ENCODE measurements at places on chromosomes 5 and 9.

GRCh38 chr9:93679536-93680442 lies 103.4 kb downstream of the PHF2 start:
- DNase-seq: peak; percentile 2

- DNase-seq: no peak
Measured at GRCh38 chr5:127944125-127944524, 139.4 kb upstream of the SLC12A2 start.

- no peak for DNase-seq
Measured at GRCh38 chr9:76378367-76379073, 15.7 kb downstream of the RFK start.

DNA sequence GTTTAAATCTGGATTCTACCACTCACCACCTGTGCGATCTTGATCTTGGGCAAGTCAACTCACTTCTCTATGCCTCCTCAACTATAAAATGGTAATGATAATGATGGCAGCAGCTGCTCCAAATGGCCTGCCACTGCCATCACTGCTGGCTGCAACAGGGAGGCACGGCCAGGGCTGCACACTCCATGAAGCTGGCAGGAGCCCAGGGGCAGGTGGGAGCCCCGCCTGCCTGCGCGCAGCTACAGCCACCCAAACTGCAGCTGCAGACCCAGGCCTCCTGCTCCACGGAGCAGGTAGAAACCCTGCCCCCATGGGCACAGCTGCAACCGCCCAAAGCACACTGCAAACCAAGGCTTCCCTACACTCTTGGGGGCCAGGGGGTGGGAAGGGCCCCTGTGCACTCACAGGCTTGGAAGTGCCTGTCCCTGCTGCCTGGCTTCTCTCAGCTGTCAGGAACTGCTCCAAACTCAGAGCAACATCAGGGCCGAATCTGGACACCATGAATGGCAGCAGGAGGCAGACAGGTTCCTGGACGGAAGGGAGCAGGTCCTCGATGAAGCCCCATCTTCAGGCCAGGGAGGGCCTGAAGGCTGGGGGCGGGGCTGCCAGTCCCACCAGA lies 57.6 kb downstream of the PRELID2 start:
- DNase-seq: no peak

DNA sequence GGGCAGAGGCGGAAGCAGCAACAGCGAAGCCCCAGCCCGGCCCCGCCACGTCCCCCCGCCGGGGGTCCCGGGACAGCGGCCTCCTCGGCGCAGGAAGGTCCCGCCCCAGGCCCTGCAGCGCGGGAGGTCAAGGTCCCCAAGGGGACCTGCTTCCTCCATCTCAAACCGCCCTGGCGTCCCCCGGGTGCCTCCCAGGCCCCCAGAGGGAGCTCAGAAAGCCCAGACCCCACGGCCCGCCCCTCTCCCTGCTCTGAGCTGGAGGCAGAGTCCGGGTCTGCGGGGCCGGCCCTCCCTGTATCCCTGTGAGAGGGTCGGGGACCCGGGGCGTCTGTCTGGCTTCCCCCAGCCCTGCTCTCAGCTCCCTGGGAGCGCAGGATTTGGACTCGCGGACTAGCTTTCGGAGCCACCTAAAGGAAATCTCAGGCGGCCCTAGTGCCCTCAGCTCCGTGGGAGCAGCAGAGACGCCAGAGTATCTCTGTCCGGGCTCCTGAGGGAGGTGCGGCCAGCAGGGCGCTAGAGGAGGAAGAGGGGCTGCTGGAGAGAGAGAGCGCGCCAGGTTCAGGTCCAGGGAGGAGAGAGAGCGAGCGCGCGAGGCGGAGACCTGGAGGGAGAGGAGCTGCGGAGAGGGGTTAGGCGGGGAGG lies 30.7 kb downstream of the EXOC3 start:
- DNase-seq: peak; percentile 29

DNA sequence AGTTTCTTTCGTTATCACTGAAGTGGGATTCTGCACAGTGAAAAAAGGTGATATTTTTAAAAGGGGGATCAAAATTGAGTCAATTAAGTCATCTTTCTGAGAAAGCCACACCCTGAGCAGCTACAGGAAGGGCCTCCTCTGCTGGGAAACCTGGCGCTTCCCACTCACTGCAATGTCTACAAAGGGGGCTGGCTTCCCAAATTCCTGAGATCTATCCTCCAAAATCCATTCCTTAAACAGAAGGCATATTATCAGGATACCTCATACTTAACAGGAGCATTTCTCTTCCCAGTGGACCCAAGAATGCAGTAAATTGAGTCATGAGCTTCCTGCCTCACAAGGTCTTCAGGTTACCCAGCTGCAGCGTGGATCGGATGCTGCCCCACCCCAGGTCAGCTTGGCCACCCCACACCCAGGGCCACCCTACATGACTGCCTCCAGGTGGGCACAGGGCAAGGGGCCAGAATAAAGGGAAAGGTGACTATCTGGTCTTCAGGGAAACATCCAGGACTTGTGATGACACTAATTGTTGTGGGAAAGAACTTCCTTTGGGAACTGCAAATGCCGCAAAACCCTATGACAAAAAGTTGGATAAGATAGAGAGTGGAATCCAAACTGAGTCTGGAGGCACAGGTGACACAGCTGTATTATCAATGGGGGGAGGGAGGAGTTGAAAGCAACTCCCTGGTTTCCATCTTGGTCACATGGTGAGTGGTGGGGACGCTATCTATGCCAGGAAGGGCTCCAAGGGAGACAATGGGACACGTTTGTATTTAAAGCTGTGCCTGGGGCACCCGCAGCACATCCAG lies 42.3 kb downstream of the ROR2 start:
- no peak for DNase-seq

- no peak for DNase-seq
Measured at GRCh38 chr5:160312960-160313727, 780 bp upstream of the CCNJL start.

GRCh38 chr9:18766989-18767550 lies 265.9 kb downstream of the SAXO1 start:
- DNase-seq: no peak

- DNase-seq: no peak
Measured at GRCh38 chr5:107032629-107033028, 638.1 kb downstream of the EFNA5 start.

DNA sequence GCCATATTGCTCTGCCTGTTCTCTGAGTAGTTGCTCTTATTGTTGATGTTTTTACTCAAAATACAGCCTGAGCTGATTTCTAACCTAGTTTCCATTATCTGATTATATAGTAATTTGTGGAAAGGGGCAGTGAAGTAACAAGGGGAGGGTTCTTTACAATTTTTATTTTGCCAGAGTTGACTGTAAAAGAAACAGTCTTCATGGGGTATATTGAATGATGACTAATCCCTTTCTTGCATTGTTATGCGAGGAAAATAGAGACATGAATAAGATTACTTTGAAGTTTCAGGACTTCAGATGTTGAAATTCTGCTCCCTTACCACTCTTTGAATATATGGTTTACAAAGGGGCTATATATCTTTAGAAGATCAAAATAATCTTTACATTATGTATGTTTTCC lies 9.1 kb upstream of the LRRC70 start:
- DNase-seq: no peak

- no peak for DNase-seq
Measured at GRCh38 chr9:112245126-112245525, 70.0 kb upstream of the SUSD1 start.

- peak; percentile 40 for DNase-seq
Measured at GRCh38 chr5:139637438-139638089, 10.6 kb upstream of the CXXC5 start.

DNA sequence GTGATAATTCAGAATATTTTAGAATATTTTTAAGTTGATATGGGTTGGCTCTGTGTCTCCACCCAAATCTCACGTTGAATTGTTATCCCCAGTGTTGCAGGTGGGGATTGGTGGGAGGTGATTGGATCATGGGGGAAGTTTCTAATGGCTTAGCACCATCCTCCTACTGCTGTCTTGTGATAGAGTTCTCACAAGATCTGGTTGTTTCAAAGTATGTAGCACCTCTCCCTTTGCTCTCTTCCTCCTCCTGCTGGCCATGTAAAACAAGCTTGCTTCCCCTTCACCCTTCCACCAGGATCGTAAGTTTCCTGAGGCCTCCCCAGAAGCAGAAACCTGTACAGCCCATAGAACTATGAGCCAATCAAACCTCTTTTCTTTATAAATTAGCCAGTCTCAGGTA lies 214.6 kb upstream of the C9orf72 start:
- DNase-seq: no peak

GRCh38 chr9:131577005-131578000 lies 32.0 kb downstream of the PRRT1B start:
- no peak for DNase-seq

DNA sequence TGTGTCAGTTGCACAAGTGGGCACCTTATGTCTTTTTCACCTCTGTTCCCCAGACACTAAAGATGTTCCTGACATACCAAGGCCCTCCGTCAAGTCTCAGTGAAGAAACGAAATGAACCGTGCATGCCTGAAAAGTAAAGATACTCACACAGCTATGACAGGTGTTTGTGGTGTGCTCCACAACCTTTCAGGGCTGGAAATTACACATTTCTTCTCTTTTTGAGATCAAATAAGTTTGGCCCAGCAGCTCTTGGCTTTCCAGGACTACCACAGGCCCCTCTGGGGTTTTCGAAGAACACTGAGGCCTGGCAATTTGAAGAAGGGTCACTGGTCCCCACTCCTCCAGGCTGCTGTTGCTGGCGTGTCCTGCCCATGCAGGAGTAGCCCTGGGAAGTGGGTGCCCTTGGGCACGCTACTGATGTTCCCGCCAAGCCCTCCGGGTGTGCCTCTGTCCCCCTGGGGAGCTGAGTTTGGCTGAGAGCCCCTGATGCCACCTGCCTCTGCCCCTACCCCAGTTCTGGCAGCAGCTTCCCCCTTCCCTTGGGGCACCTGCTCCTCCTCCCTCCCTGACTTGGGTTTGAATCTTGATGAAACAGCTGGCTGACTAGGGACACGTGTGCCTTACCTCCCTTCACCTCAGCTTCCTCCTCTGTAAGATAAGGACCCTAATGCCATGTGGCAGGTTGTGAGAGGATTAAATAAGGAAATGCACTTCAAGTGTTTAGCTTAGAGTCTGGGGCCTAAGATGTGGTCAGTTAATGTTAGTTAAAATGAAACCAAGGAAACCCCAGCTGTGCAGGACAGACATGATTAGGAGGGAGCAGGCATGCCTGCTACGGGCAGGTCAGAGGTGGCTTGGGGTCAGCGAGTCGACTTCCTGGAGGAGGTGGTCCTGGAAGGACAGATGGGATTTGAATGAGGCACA lies 49.1 kb upstream of the GADD45G start:
- DNase-seq: no peak

Measured in stimulated activated CD4-positive, alpha-beta T cell treated with anti-CD3 and anti-CD28 coated beads, Interleukin-4, amount 100 ng/mL, for 24 hours (primary cell).